AG04450 (cell line): ENCODE measurements at places on chromosomes 1 and 21. TPM values are rescaled to one million over a fixed set of nuclear protein-coding genes. Genes with fewer than 3 reads are reported as not detected.
A peak's percentile ranks its signal among the peaks of the same experiment; 100 is the strongest.

The ADAMTSL4 gene
- 4.2 and 4.9 TPM in 2 replicates for polyA plus RNA-seq

GRCh38 chr1:52281518-52281917, 84.5 kb downstream of the CC2D1B start:
- peak; percentile 43 for DNase-seq

DNA sequence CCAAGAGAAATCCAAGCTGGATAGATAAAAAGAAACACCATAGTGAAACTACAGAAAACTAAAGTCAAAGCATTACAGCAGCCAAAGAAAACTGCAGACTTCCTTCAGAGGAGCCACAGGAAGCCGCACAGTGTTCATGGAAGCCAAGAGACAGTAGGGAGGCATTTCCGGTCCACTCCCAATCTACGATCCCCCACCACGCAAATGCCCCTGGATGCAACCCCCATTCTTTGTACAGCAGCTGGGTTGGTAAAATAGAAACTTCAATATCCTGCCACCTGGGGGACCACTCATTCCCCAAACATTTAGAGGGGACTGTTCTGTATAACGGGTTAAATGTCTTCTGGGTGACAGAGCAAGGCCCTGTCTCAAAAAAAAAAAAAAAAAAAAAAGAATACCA, 43.9 kb upstream of the TSPEAR start:
- no peak for DNase-seq

The GNAT2 gene
- 0.06 TPM in 1 of 2 replicates, not detected in the other for polyA plus RNA-seq

The SLC9C2 gene
- not detected in 2 replicates for polyA plus RNA-seq

DNA sequence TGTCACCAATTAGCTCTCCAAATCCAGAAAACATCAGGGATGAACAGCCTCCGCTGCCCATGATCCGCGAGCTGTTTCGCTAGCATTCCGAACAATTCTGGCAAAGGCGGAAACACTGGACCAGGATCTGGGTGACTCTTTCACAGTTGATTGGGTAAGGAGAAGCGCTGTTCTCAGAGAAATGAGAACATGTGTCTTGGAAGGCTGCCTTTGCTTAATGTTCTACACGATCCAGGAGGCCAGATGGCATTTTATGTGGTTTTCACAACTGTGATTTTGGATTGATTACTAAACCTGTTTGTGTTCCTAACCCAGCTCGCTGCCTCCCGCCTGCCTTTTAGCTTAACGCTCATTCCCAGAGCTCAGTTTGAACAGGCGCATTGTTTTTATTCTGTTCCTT, 144.0 kb downstream of the KIF26B start:
- DNase-seq: peak; percentile 15

GRCh38 chr1:207754011-207754410, 2.2 kb downstream of the CD46 start:
- DNase-seq: no peak

The FCAMR gene
- not detected in 2 replicates for polyA plus RNA-seq
